Daoy (cell line): ENCODE measurements at places on chromosomes 2 and 18. TPM values are rescaled to one million over a fixed set of nuclear protein-coding genes. Genes with fewer than 3 reads are reported as not detected.

The CYP27C1 gene
- 0.34 and 0.83 TPM in 2 replicates for total RNA-seq

The UBE2F gene
- total RNA-seq = 73.9 and 87.1 TPM in 2 replicates

The ALPG gene
- total RNA-seq = not detected in 2 replicates

The GREB1 gene
- total RNA-seq = 0.91 and 11.3 TPM in 2 replicates

The ARHGEF4 gene
- total RNA-seq = 0.27 and 1.5 TPM in 2 replicates

The AOX1 gene
- total RNA-seq = 2.3 and 11.7 TPM in 2 replicates

The CHRNG gene
- not detected in 2 replicates for total RNA-seq

The G6PC2 gene
- total RNA-seq = not detected in 2 replicates

The FAM237A gene
- not detected in 2 replicates for total RNA-seq

The DTNA gene
- 12.1 and 14.3 TPM in 2 replicates for total RNA-seq
